ENCODE measurements at places on chromosomes 5 and 9. TPM values are rescaled to one million over a fixed set of nuclear protein-coding genes. Genes with fewer than 3 reads are reported as not detected.

LCN1 gene
- total RNA-seq = not detected

CTNND2 gene
- total RNA-seq = 0.95 TPM

SLC34A1 gene
- not detected for total RNA-seq

CNTLN gene
- 2.0 TPM for total RNA-seq

IL4 gene
- not detected for total RNA-seq

SLC6A7 gene
- 13.2 TPM for total RNA-seq

MARVELD2 gene
- total RNA-seq = 56.6 TPM

IFNA13 gene
- not detected for total RNA-seq

LCN10 gene
- 1.2 TPM for total RNA-seq

FAM221B gene
- total RNA-seq = not detected

SNX2 gene
- total RNA-seq = 60.5 TPM

RUSC2 gene
- total RNA-seq = 7.7 TPM

RFX3 gene
- 10.6 TPM for total RNA-seq

CARD9 gene
- total RNA-seq = 1.9 TPM

SLC4A9 gene
- 0.31 TPM for total RNA-seq

PCDH1 gene
- 133 TPM for total RNA-seq

CDKN2B gene
- total RNA-seq = 160 TPM

PRDM9 gene
- not detected for total RNA-seq

PCDHA5 gene
- total RNA-seq = 0.06 TPM

GABRG2 gene
- total RNA-seq = 0.92 TPM

TAF11L10 gene
- not detected for total RNA-seq

OMD gene
- total RNA-seq = 1.6 TPM

TCF7 gene
- total RNA-seq = 6.0 TPM

SV2C gene
- total RNA-seq = 0.36 TPM

CDC26 gene
- 25.6 TPM for total RNA-seq

DNAJC21 gene
- total RNA-seq = 40.0 TPM

NR5A1 gene
- not detected for total RNA-seq
